Sigmoid colon (tissue), 7 donors: ENCODE measurements at places on chromosomes 12 and 14. TPM values are rescaled to one million over a fixed set of nuclear protein-coding genes. Genes with fewer than 3 reads are reported as not detected.

ANO2 gene
- 1.4 TPM for total RNA-seq

SPRYD4 gene
- total RNA-seq: 3.1 TPM

FBLN5 gene
- 94.5 TPM for total RNA-seq

MGAT4C gene
- total RNA-seq: 1.1 TPM

- peak overlapping the region; percentile 93 for H3K4me3 ChIP-seq
- H3K4me1 ChIP-seq: no peaks in the 10 kb centered on the region
- DNase-seq: peak; percentile 86
- H3K36me3 ChIP-seq: no peaks in the 10 kb centered on the region
- H3K27ac ChIP-seq: peak overlapping the region; percentile 97
- H3K27me3 ChIP-seq: no peaks in the 10 kb centered on the region
Measured at GRCh38 chr12:89709995-89710872, 1.6 kb upstream of the ATP2B1 start.

DNA sequence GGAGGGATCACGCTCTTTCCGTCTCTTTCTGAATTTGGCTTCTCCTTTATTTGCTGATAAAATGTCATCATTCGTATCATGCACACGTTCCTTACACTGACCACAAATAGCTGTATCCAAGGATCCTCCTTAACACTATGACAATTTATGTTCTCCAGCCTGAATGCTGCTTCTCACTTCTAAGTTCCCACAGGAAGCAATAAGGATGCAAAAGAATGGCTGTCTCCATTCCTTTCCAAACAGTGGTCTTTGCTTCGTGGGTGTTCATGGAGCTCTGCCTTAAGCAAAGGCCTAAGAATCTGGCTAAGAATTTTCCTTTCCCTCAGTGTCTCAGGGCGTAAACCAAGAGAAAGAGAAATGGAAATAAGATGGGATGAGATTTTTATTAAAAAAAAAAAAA is 200.2 kb downstream of the ITPR2 start:
- H3K4me1 ChIP-seq: peaks cover 80% of the 10 kb centered on the region
- no peak for DNase-seq

DNA sequence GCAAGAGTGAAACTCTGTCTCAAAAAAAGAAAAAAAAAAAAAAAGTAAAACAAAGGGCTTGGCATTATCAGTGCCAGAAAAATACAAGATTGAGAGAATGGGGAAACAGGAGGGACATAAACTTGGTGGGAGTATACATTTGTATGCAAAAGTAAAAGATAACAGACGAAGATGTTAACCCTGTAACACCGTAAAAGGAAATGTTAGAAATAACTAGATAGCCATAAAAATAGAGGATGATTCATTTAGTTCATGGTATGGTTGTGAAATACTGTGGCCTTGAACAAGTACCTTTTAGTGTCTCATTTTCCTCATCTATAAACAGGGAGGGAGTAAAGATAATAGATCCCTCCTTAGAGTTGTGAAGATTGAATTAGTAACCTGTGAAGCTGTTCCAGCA is 33.3 kb downstream of the ATP2A2 start:
- peaks cover 56% of the 10 kb centered on the region for H3K4me1 ChIP-seq
- peak overlapping the region; percentile 43 for H3K27ac ChIP-seq
- no peaks in the 10 kb centered on the region for H3K36me3 ChIP-seq
- H3K27me3 ChIP-seq: no peaks in the 10 kb centered on the region
- no peak for DNase-seq
- H3K4me3 ChIP-seq: no peak overlapping the region

DNA sequence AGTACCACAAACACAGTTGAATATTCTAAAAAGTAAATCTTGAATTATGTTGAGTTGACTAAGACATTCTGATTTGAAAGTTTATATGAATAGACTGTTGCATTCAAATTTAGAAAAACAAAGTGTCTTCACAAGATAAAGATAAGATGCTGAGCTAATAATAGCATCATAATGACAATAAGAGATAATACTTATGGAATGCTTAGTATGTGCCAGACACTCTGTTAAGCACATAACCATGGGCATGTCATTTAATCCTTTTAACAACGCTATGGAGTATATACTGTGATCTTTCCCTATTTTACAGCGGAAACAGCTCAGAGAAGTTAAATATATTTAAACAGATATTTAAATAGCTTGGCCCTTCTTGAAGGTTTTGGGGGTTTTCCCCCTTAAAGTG is 163.4 kb downstream of the SRGAP1 start:
- H3K36me3 ChIP-seq: no peaks in the 10 kb centered on the region
- peaks cover 18% of the 10 kb centered on the region for H3K4me1 ChIP-seq
- no peak overlapping the region for H3K4me3 ChIP-seq
- no peaks in the 10 kb centered on the region for H3K27me3 ChIP-seq
- H3K27ac ChIP-seq: no peak overlapping the region

DNA sequence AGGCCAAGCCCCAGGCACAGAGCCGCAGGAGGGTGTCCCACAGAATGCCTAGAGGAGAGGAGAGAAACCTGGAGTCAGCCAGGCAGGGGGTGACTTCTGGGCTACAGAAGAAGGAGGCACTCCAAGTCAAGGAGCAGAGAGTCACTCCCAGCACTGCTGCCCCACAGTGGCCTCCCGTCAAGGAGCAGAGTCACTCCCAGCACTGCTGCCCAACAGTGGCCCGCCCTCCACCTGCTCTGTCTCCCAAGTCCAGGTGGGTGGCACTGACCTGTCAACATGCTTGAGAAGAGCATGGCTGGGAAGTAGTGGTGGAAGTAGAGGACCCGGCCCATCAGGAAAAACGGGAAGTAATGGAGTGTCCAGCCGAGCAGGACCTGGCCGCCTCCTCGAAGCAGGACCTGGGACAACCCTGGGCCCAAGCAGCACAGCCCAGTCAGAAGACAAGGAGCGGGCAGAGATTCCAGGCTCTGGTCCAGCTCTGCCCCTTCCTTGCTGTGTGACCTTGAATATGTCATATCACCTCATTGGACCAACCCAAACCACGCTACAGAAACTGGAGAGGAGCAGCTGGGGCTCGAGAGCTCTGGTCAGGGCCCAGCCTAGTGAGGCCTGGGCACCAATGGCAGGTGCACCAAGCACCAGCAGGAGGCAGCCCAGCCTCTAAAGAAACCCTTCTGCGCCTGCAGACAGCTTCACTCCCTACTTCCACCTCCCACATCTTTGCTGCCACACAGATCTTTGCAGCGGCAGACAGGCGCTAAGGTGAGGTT is 7.6 kb upstream of the NGB start:
- no peaks in the 10 kb centered on the region for H3K27me3 ChIP-seq
- no peak for DNase-seq
- H3K4me1 ChIP-seq: no peaks in the 10 kb centered on the region
- H3K36me3 ChIP-seq: peaks cover 36% of the 10 kb centered on the region
- H3K27ac ChIP-seq: no peak overlapping the region
- no peak overlapping the region for H3K4me3 ChIP-seq

- no peaks in the 10 kb centered on the region for H3K27me3 ChIP-seq
- no peak overlapping the region for H3K4me3 ChIP-seq
- no peak overlapping the region for H3K27ac ChIP-seq
- DNase-seq: no peak
- no peaks in the 10 kb centered on the region for H3K36me3 ChIP-seq
Measured at GRCh38 chr12:101044512-101045059, 165.5 kb downstream of the SLC5A8 start.

- H3K36me3 ChIP-seq: no peaks in the 10 kb centered on the region
- no peak for DNase-seq
- no peak overlapping the region for H3K4me3 ChIP-seq
- no peaks in the 10 kb centered on the region for H3K27me3 ChIP-seq
- H3K4me1 ChIP-seq: no peaks in the 10 kb centered on the region
Measured at GRCh38 chr12:89490922-89491321, 33.7 kb downstream of the GALNT4 start.

- no peaks in the 10 kb centered on the region for H3K36me3 ChIP-seq
- no peak for DNase-seq
- no peak overlapping the region for H3K27ac ChIP-seq
- no peaks in the 10 kb centered on the region for H3K4me1 ChIP-seq
Measured at GRCh38 chr14:100692256-100692655, 34.4 kb upstream of the DLK1 start.

DNA sequence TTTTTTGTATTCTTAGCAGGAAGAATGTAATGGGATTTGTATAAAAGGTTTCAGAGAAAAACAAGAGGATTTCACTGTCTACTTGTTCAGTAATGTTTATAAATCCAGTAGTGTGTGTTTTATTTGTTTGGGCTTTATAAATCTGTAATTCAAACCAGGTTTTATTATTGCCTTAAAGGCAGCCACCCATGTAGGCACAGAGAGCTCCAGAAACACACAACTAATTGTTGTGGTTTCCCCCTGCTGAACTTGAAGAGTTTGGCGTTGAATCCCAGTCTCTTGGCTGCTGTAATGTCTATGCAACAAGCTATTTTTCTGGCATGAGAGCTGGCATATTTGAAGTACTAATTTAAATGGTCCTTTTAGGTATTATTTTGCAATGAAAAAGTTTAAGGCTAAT is 63.4 kb upstream of the SLCO1C1 start:
- no peaks in the 10 kb centered on the region for H3K36me3 ChIP-seq
- H3K27me3 ChIP-seq: no peaks in the 10 kb centered on the region
- no peak for DNase-seq
- H3K4me3 ChIP-seq: no peak overlapping the region
- H3K4me1 ChIP-seq: no peaks in the 10 kb centered on the region
- H3K27ac ChIP-seq: no peak overlapping the region

DNA sequence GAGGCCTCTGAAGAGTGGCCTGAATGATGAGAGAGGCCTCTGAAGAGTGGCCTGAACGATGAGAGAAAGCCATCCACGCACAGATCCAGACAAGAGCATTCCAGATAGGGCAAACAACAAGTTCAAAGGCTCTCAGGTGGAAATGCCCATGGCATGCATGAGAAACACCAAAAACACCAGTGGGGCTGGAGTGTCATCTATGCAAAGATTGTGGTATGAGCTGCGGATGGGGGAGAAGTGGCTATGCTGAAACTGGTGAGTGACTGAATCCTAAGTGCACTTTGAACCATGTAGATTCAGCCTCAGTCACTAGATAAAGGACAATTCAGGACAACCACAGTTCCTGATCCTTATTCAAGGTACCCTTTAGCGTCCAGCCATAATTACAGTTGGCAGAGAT is 79.4 kb upstream of the GZMB start:
- no peak overlapping the region for H3K4me3 ChIP-seq
- H3K27me3 ChIP-seq: no peaks in the 10 kb centered on the region
- no peaks in the 10 kb centered on the region for H3K4me1 ChIP-seq
- DNase-seq: no peak
- no peaks in the 10 kb centered on the region for H3K36me3 ChIP-seq

DNA sequence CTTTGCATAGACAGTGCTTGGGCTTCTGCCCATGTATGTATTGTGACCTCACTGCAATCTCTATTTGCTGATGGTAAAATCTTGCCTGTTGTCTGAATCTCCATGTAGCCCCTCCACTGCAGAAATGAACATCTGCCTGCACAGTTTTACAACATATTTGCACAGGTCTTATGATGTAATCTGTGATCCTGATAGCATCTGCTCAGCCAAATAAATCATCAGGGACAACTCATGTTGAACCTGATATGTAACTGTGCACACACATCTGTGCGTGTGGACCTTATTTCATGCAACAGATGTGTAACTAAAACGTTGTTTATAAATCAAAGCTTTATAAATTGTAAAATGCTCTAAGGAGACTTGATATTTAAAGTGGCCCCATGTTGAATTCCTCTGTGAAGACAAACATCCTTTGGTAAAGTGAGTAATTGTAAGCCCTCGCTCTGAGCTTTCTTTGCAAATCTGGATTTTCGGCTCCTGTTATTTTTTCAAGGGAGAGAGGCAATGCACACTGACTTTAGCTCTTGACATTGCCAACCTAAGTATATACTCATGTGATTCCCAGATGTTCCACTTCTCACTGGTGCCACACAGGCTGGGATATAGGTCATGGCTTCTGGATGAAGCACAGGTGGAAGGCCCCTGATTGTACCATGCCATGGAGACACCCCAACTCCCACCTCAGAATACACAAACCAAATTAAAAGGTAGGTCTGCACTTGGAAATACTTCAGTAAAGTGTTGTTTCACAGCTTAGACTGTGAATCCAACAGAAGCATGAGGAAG is 371.3 kb downstream of the GRIN2B start:
- no peaks in the 10 kb centered on the region for H3K27me3 ChIP-seq
- no peak for DNase-seq
- H3K4me3 ChIP-seq: no peak overlapping the region
- H3K36me3 ChIP-seq: no peaks in the 10 kb centered on the region
- H3K4me1 ChIP-seq: no peaks in the 10 kb centered on the region

DNA sequence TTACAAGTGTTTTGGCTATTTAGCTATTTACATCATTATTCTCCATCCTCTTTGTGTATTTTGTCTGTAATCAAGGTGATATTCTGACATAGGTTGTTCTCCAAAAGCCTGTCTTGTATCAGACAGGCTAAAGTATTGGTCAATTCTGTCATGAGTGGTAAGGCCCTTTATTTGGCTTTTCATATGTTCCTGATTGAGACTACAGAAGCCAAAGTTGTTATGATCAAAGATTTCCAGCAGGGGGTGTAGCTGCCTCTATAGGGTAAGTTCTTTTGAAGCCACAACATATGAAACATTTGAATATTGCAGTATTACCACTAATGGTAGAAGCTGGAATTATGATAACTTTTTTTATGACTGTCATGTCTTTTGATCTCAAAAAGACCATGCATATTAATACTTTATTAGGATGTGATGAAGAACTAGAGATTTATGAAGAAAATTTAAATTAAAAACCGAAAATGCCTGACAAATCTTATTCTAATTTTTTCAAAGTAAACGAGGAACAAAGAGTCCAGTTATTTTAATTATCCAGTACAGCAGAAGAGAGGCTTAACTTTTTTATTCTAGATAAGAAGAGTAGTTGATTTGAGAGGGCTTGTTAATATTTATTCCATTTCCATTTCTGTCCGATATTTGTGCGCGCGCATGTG is 3.4 kb upstream of the ARHGAP5 start:
- no peaks in the 10 kb centered on the region for H3K36me3 ChIP-seq
- peaks cover 29% of the 10 kb centered on the region for H3K4me1 ChIP-seq
- peak overlapping the region; percentile 100 for H3K27ac ChIP-seq
- no peak overlapping the region for H3K4me3 ChIP-seq
- H3K27me3 ChIP-seq: no peaks in the 10 kb centered on the region
- DNase-seq: peak; percentile 64

DNA sequence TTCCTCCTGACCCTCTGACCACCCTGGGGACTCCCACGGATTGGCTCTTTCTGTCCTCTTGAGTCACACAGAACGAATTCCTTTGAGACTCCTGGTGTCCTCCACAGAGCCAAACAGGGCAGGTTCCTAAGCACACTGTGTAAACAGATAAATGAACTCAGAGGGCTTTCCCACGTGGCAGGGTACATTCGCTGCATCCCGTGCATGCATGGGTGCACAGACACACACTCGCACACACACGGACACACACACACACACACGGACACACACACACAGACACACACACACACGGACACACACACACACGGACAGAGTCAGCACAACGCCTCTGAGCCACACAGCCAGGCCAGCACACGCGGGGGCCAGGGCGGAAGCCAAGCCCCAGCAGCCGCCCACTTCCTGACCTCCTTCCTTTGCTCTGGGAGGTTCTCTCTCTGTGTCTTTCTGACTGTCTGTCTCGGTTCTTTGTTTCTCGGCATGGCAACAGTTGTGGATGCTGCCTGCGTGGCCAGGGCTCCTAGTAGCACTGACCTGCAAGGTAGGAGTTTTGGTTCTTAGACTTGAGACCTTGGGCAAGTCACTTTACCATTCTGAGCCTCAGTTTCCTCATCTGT is 706 bp downstream of the CRACR2A start:
- no peak for DNase-seq
- H3K4me1 ChIP-seq: peaks cover 23% of the 10 kb centered on the region
- H3K27ac ChIP-seq: peak overlapping the region; percentile 80
- no peaks in the 10 kb centered on the region for H3K36me3 ChIP-seq
